ENCODE measurements at places on chromosomes 16 and 17.

DNA sequence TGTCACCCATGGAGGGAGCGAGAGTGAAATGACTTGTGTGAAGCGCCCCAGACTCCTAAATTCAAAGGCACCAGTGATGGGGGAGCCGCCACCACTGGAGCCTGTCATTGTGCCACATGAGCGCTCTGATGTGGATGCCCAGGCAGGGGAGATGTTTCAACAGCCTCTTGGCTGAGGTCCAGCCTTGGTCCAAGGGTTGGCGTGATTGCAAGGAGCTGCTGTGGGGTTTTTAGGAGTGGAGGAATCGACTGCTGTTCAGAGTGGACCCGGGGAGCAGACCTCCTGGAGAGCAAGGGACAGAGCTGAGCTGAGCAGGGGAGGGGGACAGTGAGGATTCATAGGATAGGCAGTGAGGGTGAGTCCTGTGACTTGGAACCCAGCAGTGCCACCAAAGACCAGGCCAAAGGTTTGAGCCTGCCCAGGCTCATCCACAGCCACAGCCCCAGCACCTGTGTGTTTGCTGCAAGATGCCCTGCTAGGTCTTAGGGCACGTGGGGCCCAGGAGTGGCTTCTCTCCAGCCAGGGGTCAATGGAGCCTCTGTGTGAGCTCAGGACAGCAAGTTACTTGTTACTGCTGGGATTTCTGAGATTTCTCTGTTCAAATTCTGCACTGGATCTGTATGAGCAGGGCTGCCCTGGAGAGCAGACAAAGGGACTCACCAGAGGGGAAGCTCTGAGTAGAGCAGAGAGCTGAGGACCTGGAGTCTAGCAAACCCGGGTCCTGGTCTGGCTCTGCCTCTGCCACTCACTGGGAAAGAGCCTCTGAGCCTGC lies 20.3 kb downstream of the RHBDL3 start:
- no peak for DNase-seq

- no peak for DNase-seq
Measured at GRCh38 chr16:3612510-3613466, 1.4 kb upstream of the SLX4 start.

GRCh38 chr17:47742319-47743181 lies 9.5 kb downstream of the TBX21 start:
- DNase-seq: no peak

DNA sequence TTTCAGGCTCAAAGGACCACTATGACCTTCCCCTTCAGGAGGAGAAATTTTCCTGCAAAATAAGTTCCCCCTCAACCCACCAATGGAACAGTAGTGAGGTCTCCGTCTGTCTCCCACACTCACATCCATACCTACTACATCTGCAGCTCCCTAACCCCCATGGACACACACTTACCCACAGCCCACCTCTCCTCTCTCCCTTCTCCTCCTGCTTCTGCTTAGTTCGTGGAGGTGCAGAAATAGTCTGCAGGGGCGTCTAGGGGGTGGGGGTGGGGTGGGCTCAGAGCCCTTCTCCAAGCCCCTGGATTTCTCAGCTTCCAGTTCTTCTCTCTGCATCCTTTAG lies 8.9 kb downstream of the HOXB4 start:
- DNase-seq: no peak

DNA sequence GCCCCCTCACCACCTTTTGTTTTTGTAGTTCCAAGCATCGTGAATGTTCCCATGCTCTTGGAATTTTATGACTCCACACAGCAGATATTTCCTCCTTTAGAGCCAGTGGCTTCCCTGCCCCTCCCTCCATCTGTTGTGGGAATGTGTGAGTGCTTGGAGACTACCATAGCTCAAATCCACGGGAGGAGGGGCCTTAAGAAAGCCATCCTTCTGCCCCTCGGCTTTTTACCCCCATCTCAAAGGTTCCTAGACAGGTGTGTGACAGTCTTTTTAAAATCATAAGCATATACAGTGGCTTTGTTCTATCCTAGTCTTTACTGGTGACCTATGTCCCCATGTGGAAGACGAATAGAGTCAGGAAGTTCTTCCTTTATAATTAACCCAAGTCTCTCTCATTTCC lies 47.2 kb downstream of the YPEL2 start:
- peak; percentile 81 for DNase-seq

DNA sequence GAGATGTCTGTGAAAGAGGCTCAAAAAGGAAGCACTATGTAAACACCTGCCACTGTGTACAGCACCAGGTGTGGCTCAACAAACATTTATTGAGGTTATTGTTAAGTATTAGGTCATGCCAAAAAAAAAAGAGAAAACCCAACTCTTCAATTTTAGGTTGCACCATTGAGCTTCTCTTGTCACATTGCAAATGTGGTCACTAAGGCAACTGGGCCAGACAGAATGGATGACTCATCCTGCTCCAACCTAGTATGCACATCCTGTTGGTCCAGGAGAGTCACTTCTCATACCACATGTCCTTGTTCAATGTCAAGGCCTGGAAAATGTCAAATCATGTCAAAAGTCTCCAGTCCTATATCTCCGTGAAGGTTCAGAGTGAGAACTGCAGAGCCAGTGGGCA lies 25.0 kb downstream of the HOXB1 start:
- DNase-seq: peak; percentile 78

- DNase-seq: peak; percentile 39
Measured at GRCh38 chr17:14747603-14747950, 446.7 kb downstream of the HS3ST3B1 start.

DNA sequence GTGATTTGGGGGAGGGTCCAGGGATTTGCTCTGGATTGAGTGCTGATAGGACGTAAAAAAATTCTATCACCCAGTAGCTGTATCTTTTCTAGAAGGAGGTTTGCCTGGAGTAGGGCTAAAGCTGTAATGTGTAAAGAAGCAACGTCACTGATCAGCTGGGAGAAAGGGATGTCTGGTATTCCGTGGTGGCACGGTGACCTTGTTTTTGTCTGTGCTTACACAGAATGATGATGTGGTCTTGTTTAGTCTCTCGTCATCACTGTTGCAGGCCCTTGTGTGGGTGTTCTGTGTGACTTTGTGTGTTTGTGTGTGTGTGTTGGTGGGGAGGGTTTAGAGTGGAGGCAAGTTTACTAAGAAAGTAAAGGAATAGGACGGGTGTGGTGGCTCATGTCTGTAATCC lies 22.5 kb upstream of the ARHGAP17 start:
- DNase-seq: no peak

DNA sequence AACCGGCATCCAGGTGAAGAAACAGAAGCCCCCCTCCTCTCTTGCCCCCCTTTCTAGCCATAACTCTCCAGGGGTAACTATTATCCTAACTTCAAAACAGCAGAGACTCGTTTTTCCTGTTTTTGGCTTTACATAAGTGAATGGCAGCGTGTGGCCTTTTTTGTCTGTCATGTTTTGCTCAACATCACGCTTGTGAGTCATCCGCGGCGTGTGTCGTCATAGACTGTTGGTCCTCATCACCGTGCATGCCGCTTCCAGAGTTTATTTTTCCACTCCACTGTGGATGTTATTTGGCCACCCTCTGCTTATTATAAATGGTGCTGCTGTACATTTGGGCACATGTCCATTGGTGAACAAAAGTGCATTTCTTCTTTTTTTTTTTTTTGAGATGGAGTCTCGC lies 52.6 kb downstream of the ERN1 start:
- DNase-seq: no peak
